ENCODE measurements at places on chromosomes 4 and X. TPM values are rescaled to one million over a fixed set of nuclear protein-coding genes. Genes with fewer than 3 reads are reported as not detected.
A peak's percentile ranks its signal among the peaks of the same experiment; 100 is the strongest.

DNA sequence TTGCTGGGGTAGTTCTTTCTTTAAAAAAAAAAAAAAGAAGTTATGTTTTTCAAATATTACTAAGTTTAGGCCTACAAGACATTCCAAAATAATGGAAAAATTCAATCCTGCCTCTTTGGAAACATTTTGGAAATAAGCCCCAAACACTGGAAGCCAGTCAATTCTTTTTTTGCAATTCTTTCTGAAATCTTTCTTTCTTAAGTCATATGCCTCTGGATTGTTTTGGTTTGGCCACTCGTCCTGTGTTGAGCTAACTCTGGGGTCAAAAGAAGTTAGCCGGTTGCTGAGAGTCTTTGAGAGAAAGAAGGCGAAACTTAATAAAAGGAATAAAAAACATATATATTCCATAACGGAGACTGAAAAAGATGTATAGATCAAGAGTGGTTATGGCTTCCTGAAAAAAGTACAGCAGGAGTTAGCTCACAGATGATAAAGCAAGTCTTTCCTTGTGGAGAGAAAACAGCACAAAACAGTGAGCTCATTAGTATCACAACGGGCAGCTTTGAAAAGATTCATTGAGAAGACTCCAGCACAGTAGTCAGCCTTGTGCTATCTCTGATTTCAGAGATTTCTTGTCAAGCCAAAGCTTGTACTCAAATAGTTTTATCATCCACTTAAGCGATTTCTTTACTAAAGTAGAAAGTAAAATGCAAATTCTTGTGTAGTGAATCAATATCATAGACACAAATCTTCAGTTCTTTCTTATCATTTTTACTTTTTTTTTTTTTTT, 64.8 kb downstream of the PLS3 start:
- DNase-seq = peak; percentile 39

- DNase-seq = no peak
Measured at GRCh38 chrX:154304846-154305245, 9.3 kb downstream of the TKTL1 start.

DNA sequence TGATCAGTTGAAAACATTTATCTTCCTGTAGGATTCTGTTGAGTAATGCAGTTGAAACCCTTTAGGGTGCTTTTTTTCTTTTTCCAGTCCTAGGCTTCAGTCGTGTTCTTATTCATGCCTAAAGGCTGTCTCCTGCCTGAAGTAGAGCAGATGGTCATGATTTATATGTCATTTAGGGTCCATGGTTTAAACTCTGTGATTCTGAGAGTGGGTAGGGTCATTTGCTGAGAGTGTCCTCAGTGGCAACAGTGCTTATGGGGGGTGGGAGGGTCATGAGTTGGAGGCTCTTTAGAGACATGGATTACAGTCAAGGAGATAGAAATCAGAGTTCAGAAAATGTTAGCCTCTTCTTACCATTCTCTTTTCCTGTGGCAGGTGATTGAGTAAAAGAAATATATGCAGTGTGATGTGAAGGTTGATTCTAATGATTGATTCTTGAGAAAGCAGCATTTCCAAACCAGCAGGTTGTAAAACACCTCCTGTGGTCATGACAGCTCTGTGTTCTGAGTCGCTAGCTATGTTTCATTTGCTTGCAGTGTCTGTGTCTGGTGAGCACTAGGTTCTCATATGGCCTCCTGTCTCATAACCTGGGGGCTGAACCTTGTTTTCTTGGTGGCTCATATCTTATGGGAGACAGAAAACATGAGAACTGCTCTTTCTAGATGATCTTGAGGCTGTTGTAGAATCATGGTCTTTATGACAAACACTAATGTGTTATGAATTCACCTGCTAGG, 60.4 kb downstream of the JADE1 start:
- DNase-seq = no peak

DNA sequence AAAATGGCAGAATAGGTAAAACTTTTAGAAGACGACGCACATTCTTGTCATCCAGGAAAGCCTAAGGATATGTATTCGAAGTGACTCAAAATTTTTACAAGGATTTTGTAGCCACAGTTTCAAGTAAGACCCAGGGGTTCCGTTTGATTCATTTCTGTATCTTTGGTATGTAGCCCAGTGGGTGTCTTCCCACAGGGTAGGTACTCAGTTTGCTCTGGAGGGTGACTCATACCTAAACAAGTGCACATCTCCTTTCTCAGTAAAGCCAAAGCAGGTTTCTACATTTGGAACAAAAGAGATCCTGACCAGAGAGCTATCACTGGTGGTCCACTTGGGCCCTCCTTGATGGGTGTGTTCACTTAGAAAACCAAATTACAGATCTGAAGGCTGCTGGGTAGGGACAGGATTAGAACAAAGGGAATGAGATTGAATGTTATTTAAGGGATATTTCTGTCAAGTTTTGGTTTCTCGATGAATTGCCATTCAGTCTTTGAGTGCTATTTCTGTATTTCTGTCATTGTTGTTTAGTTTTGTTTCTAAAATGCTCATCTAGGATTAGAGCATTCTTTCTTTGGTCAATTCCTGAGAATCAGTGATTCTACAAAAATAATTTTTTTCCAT, 56.1 kb downstream of the PLS3 start:
- peak; percentile 55 for DNase-seq

GRCh38 chr4:184529283-184529682, 54.9 kb upstream of the IRF2 start:
- no peak for DNase-seq

DNA sequence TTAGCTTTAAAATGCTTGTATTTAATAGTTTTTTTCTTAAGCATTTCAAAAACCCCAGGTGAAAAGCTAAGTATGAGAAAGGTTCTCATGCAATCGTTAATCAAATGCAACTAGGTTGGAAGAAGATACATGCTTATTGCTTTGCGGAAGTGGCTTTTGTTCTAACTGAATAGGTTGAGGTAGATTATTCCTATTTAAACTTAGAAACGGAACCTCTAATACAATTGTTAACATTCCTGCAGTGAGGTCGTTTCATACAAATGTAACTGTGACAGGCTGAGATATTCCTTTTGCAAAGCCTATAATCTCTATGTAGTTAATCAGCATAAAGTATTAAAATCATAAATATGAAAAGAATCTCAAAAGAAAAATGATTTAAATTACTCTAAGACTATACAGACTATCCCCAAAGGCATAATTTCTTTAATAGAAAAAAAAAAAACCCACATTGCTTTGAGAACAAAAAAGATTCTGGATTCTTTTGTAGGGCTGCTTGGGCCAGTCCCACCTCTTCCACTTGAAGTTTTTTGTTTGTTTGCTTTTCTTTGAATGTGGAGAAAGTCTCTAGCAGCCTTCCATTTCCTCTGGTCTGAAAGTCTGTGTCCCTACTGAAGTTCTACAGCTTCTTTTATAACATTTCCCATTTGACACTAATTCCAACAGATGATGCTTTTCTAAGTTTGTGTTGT, 25.6 kb upstream of the SORBS2 start:
- DNase-seq = no peak

- no peak for DNase-seq
Measured at GRCh38 chr4:6352031-6352692, 82.5 kb downstream of the WFS1 start.

DNA sequence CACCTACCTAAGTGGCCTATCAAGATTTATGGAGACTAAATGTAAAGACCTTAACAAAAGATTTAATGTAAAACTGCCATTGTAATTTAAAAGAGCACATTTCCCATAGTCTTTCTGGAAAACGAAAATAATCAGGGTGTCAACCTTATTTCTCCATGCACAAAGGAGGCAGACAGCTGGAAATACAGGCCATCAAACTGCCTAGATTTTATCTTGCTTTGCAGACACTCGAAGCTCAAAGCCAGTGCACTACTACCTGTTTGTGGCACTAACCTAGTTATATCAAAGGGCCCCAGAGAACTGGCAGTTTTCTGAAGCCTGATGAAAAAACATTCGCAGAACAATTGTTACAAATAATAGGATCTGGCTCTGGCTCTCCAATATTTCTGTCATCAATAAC, 863.9 kb downstream of the STPG2 start:
- no peak for DNase-seq

BST1 gene
- 19.9 TPM for total RNA-seq

GAGE2A gene
- not detected for total RNA-seq
